ENCODE measurements at places on chromosomes 3 and 15. TPM values are rescaled to one million over a fixed set of nuclear protein-coding genes. Genes with fewer than 3 reads are reported as not detected.

Gene TLR9
- total RNA-seq = not detected

Gene PTH1R
- 6.2 TPM for total RNA-seq

Gene CMTM8
- 16.2 TPM for total RNA-seq

Gene MYL3
- total RNA-seq = not detected

Gene SLC9C1
- 0.13 TPM for total RNA-seq

Gene FETUB
- total RNA-seq = not detected

Gene CCNB2
- total RNA-seq = 16.5 TPM

GRCh38 chr3:187210545-187211327, 13.4 kb downstream of the RTP1 start:
- no peaks in the 10 kb centered on the region for H3K4me1 ChIP-seq
- no peak overlapping the region for H3K27ac ChIP-seq
- no peaks in the 10 kb centered on the region for H3K36me3 ChIP-seq
- no peak overlapping the region for H3K4me3 ChIP-seq

GRCh38 chr3:56845505-56845904, 43.8 kb upstream of the ARHGEF3 start:
- no peak overlapping the region for H3K27ac ChIP-seq
- H3K4me1 ChIP-seq = no peaks in the 10 kb centered on the region
- no peak overlapping the region for H3K4me3 ChIP-seq
- no peak for DNase-seq

- no peaks in the 10 kb centered on the region for H3K4me1 ChIP-seq
- no peaks in the 10 kb centered on the region for H3K36me3 ChIP-seq
- H3K27ac ChIP-seq = no peak overlapping the region
- no peak overlapping the region for H3K4me3 ChIP-seq
- H3K27me3 ChIP-seq = no peaks in the 10 kb centered on the region
These were observed 82.4 kb downstream of the OXSM start for GRCh38 chr3:25872200-25872877.

- H3K36me3 ChIP-seq = no peaks in the 10 kb centered on the region
- peaks cover 1% of the 10 kb centered on the region for H3K27me3 ChIP-seq
- no peaks in the 10 kb centered on the region for H3K4me1 ChIP-seq
- H3K4me3 ChIP-seq = no peak overlapping the region
- H3K27ac ChIP-seq = no peak overlapping the region
- no peak for DNase-seq
These were observed 345.8 kb upstream of the ROBO2 start for GRCh38 chr3:76694063-76694462.

DNA sequence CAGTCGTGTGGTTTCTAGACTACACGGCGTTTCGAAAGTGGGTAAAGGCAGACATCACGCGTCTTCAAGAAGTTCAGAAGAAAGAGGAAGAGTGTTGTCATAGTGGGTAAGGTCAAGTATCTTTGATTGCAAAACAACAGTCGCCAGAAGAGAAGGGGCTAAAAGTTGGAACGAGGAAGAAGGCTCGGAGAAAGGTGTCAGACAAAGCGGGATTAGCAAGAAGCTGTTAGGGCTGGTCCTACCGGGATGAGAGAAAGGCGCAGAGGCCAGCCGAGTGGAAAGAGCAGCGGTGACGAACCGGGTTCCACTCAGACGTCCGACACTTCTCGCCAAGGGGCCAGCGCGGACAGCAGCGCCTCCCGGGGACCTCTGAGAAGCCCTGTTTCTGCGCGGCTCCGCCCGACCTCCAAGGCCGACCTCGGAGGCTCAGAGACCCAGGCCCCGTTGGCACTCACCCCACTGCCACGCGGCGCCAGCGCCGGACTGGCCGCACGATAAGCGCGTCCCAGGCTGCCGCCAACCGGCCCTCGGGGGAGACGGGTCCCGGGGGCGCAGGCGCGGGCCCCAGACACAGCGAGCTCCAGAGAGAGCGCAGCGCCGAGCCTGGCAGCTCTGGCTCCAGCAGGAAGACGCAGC, 436 bp downstream of the ADPGK start:
- peak overlapping the region; percentile 97 for H3K4me3 ChIP-seq
- peaks cover 16% of the 10 kb centered on the region for H3K4me1 ChIP-seq
- no peak for DNase-seq
- H3K27me3 ChIP-seq = peaks cover 1% of the 10 kb centered on the region

- no peak for DNase-seq
- H3K27me3 ChIP-seq = peaks cover 2% of the 10 kb centered on the region
- no peak overlapping the region for H3K27ac ChIP-seq
- peaks cover 7% of the 10 kb centered on the region for H3K36me3 ChIP-seq
- H3K4me1 ChIP-seq = peaks cover 17% of the 10 kb centered on the region
- no peak overlapping the region for H3K4me3 ChIP-seq
These were observed 21.7 kb downstream of the PLA2G4F start for GRCh38 chr15:42134617-42135245.

DNA sequence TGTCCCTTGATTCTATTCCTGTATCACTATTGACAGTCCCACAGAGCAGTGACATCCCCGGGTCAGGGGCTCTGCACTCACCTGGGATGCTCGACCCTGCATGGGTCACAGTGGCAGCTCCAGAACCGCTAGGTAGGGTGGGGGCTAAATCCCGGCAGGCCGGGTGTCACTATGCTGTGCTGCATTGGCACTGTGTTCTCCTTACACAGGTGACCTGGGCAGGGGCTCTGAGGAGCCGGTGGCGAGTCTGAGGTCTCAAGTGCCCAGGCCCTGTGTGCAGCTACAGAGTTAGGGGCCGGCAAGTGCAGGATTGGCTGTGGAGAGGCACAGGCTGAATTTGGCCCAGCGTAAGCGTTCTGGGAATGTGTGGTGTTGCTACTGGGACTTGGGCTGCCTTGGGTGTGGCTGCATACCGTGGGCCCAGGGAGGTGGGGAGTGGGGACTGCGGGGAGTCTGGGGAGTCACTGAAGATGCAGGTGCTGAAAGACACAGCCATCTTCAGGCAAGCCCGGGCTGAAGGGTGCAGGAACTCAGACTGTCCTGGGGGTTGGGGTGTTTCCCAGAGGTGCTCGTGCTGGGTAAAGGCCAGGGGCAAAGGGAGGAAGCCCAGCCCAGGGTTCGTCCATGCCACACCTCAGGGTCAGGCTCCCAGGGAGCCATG, 102.6 kb upstream of the PRR20G start:
- no peak overlapping the region for H3K27ac ChIP-seq
- DNase-seq = no peak
- no peaks in the 10 kb centered on the region for H3K36me3 ChIP-seq
- no peak overlapping the region for H3K4me3 ChIP-seq
- H3K27me3 ChIP-seq = peaks cover 6% of the 10 kb centered on the region
- H3K4me1 ChIP-seq = no peaks in the 10 kb centered on the region

- H3K4me1 ChIP-seq = no peaks in the 10 kb centered on the region
- no peak for DNase-seq
- H3K27ac ChIP-seq = no peak overlapping the region
- H3K4me3 ChIP-seq = no peak overlapping the region
- H3K36me3 ChIP-seq = no peaks in the 10 kb centered on the region
These were observed 203.2 kb upstream of the ICE2 start for GRCh38 chr15:60682115-60682514.

GRCh38 chr3:185823078-185824044, 1.5 kb downstream of the IGF2BP2 start:
- peak overlapping the region; percentile 99 for H3K4me3 ChIP-seq
- H3K27me3 ChIP-seq = peaks cover 17% of the 10 kb centered on the region
- H3K27ac ChIP-seq = peak overlapping the region; percentile 97
- peaks cover 36% of the 10 kb centered on the region for H3K4me1 ChIP-seq
- DNase-seq = peak; percentile 43
- peaks cover 22% of the 10 kb centered on the region for H3K36me3 ChIP-seq

DNA sequence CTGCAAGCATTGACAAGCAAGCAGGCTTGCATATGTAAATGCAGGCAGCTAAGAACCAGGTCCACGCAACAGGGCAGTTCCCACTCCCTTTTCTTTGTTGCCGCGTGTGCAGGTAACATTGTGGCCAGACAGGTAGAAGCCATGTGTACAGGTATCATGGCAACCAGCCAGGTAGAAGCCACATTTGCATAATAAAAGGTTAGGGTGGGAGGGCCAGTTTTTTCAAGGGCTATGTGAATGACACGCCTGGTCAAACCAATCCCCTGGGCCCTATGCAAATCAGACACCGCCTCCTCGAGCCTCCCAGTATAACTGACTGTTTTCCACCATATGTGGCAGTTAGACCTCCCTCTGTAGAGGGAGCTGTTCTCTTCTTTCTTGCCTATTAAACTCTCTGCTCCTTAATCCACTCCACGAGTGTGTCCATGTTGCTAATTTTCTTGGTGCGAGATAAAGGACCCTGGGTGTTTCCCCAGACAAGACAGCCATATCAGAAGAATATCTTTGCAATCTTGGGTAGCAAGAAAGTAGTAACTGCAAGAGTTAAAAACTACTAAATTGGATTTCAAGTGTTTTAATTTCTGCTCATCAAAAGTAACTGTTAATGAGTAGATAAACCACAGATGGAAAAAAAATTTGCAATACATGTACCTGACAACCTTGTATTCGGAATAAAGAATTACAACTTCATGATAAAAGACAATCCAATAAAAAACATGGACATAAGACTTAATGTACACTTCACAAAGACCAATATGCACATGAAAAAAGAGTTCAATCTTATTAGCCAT, 21.8 kb downstream of the PCOLCE2 start:
- H3K4me3 ChIP-seq = no peak overlapping the region
- H3K27me3 ChIP-seq = peaks cover 2% of the 10 kb centered on the region
- no peak overlapping the region for H3K27ac ChIP-seq
- H3K36me3 ChIP-seq = no peaks in the 10 kb centered on the region
- DNase-seq = peak; percentile 30

GRCh38 chr3:169668957-169669741, 5.6 kb upstream of the MECOM start:
- peak overlapping the region; percentile 86 for H3K4me3 ChIP-seq
- H3K27ac ChIP-seq = no peak overlapping the region
- H3K4me1 ChIP-seq = peaks cover 47% of the 10 kb centered on the region
- H3K36me3 ChIP-seq = peaks cover 3% of the 10 kb centered on the region
